AG04450 (cell line): ENCODE measurements at places on chromosomes 2 and 18.

DNA sequence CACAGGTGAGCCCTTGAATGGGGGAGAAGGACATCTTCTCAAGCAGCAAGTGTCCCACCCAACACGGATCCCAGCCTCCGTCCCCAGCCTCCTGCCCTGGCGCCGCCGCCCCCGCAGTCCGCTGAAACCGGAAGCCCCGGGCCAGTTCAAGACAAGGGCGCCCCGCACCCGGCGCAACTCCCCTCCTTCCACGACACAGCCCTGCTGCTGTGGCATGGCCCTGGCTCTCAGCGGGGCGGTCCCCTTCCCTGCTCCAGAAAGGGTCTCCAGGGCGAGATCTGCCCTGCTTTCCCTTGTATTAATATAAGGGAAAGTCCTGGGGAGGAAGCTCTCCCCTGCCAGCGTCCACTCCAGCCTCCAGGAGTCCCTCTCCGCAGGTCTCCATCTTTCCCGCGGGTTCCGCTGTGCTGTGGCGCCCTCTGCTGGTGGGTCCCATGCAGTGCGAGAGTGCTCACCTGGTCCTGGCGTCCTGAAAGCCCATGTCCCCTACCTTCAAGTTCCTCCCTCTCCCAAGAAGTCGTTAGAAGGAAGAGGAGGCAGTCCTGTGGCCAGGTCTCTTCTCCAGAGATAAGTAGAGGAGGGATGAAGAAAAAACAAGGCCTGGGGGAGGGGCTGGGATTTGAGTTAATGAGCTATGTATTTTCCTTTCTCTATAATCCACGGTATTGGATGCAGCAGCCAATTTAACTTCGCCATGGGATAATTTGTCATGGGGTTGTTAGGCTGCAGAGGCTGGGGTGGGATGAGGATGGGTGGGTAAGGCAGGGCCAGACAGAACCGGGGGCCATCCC lies 176.0 kb downstream of the SMAD2 start:
- no peak for DNase-seq

DNA sequence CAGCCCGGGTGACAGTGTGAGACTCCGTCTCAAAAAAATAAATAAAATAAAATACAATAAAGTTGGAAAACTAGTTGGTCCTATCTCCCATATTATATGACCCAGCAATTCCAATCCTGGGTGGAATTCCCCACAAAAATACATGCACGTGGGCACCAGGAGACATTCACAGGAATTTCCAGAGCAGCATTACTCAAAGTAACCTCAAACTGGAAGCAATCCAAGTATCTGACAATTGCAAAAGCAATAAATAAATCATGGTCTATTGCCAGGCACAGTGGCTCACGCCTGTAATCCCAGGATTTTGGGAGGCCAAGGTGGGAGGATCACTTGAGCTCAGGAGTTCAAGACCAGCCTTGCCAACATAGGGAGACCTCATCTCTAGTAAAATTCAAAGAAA lies 101.2 kb upstream of the MAP4K4 start:
- no peak for DNase-seq

GRCh38 chr2:42114091-42114490 lies 55.1 kb upstream of the EML4 start:
- DNase-seq: no peak

- no peak for DNase-seq
Measured at GRCh38 chr18:50286391-50287027, 983 bp downstream of the CXXC1 start.

DNA sequence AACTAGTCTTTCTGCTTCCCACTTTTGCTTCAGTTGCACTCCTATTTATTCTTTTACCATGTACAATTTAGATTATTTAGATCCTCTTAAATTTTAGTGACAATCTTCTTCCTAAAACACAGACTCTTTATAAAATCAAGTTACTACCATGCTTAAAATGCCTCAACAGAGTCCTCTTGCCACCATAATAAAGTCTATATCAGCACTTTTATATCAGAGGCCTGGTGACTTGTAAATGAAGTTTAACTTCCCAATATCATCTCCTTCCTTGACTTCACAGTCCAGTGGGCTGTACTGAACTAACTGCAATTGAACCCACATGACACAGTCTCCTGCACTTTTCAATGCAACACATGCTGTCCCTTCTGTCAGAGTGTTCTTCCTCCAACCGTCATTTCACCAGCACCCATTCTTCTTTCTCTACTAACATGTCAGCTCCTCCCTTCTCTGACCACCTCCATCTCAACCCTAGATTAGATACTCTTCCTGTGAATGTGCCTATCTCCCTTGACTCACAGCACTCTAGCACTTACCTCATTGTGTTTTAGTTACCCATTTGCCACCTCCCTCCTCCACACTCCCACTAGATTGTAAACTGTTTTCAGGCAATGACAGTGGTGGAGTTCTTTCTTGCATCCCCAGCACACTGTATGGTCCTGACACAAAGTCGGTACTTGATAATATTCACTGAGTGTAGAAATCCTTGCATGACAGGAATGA lies 414.9 kb downstream of the SATB2 start:
- no peak for DNase-seq

DNA sequence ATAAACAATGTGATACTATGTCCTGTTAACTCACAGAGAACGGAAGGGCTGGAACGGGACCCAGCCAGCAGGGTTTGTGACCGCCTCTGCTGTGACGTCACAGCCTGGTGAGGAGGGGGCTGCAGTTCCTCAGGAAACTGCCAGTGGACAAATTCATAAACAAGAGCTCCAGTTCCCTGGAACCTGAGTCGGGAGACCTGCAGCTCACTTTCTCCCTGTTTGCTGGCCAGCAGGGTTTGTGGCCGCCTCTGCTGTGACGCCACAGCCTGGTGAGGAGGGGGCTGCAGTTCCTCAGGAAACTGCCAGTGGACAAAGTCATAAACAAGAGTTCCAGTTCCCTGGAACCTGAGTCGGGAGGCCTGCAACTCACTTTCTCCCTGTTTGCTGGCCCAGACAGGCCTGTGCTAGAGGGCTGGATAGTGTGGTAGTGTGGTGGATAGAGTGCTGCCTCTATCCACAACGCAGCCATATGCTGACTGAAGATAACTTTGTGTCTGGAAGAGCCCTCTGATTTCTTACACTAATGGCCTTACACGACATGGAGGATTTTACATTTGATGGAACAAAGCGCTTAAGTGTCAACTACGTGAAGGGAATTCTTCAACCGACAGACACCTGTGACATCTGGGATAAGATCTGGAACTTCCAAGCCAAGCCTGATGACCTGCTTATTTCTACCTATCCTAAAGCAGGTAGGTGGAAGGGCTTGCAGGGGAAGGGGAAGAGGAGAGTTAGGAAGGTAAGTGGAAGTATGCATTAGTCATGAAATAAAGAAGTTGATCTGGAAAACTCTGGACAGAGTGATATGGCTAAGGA lies at the start of gene SULT1C4:
TSS of gene SULT1C4 (plus strand) at position 140 of the 816 bp plus-strand sequence. CDS start at position 524, 384 bp downstream.
- DNase-seq: no peak

DNA sequence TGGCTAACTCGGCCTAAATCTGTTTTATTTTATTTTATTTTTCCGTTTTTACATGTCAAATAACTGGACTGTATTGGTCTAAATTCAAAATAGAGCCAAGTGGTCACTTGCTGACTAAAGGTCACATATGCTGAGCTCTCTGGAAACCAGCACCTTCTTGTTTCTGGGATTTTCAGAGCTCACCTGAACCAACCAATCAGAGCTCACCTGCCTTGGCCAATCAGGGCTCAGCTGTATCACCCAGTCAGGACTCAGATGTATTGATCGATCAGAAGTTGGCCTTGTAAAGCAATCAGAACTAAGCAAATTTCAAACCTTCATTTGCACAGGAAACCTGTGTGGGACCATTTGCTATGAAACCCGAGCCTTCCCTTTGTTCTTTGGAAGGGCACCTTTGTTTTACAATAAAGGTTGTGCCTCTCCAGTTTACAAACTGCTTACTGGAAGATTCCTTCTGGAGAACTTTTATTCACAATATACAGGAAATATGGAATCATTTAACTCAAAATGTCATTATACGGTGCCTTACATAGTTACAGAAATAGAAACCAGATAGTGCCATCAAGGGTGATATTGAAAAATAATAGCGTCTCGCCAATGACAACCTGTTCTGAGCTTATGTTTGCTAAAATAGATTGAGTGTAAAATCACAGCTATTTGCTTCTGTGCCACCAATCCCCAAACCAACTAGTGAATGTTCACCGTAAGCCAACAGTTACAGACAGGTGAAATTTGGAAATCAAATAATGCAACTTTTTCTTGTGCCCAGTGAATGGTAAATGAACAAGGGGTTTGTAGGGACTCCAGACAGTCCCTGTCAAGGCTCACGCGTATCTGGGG lies 17.3 kb upstream of the PSD4 start:
- no peak for DNase-seq

- no peak for DNase-seq
Measured at GRCh38 chr18:74468547-74469061, 11.5 kb upstream of the DIPK1C start.

GRCh38 chr2:218168635-218169462 lies 2.1 kb upstream of the CXCR1 start:
- no peak for DNase-seq

DNA sequence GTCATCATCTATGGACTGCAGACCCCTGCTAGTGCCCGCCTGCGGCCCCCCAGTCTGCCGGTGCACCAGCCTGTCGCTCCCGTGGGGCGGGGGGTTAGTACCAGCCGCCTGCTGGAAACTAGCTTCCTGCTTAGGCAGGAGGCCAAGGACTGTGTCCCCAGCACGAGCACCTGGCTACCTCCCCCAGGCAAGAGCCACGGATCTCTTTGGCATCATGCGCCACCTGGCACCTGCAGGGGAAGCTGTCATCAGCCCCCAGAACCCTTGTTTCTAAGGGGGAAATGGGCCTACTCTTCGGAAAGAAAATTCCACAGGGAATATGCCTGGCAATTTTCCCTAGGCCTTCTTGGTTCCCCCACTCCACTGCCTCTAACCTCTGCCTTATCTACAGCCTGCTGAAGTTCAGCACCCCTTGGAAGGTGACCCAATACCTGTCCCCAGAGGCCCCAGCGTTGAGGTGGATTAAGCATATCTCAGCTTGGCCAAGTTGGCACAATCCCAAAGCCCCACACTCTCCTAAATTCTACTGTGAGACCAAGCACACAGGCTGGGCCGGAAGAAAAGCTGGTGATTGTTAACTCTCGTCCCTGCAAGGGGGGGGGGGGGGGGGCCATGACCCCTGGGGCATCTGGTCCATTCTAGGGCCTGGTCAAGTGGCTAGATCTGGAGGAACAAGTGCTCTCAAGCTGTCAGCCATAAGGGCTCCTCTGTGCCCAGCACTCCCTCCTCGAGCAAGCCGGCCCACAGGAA lies 62.0 kb upstream of the POMC start:
- no peak for DNase-seq

DNA sequence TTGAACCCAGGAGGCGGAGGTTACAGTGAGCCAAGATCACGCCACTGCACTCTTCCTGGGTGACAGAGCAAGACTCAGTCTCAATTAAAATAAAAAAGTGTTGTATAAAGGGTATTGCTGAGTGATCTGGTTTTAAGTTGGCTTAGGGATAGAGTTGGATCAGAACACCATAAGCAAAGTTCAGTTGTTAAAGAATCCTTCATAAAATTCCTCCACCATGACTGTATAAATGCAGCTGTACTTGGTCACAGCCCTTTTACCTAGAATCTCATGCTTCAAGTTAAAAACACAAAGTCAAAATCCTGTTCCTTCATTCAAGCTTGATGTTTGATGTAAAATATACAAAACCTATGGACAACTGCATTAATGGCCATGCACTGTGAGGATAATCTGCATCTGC lies 33.4 kb upstream of the PNO1 start:
- no peak for DNase-seq

- DNase-seq: no peak
Measured at GRCh38 chr18:79898952-79899608, 52.4 kb downstream of the SLC66A2 start.

DNA sequence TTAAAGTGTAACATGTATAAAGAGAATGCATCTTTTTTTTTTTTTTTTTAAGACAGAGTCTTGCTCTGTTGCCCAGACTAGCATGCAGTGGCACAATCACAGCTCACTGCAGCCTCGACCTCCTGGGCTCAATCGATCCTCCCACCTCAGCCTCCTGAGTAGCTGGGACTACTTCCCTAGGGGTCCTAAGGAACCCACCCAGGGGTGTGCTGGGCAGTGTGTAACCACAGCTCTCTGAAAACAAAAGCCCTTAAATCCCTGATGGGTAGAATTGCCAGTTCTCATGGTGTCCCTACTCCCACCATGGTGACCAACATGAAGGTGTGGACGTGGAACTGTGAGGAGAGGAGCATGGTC lies 105.6 kb upstream of the ST3GAL5 start:
- DNase-seq: no peak

DNA sequence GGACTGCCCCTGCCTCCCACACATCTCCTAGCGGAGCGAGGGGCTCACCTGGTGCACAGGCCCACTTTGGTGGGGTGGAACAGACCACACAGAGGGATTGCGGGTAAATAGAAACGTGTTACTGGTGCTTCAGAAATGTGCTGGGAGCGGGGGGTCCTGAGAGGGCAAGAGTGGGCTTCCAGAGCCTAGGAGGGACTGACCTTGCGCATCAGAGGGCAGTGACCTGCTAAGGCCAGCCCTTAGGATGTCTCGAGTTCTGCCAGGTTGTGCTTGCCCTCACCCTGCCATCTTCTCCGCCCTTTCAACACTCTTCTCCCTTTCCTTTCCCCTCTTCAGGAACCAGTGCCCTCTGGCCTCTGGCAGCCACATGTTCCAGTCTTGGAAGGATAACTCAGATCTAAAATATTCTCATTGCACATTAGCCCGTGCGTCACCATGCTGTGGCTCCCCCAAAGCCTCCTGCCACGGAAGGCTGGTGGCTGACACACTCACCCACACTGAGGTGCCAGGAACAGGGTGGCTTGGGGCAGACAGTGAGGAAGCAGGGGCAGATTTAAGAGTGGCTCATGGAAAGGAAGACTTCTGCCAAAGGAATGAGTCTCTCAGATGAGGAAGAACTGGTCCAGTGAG lies 89.6 kb downstream of the MCFD2 start:
- no peak for DNase-seq

DNA sequence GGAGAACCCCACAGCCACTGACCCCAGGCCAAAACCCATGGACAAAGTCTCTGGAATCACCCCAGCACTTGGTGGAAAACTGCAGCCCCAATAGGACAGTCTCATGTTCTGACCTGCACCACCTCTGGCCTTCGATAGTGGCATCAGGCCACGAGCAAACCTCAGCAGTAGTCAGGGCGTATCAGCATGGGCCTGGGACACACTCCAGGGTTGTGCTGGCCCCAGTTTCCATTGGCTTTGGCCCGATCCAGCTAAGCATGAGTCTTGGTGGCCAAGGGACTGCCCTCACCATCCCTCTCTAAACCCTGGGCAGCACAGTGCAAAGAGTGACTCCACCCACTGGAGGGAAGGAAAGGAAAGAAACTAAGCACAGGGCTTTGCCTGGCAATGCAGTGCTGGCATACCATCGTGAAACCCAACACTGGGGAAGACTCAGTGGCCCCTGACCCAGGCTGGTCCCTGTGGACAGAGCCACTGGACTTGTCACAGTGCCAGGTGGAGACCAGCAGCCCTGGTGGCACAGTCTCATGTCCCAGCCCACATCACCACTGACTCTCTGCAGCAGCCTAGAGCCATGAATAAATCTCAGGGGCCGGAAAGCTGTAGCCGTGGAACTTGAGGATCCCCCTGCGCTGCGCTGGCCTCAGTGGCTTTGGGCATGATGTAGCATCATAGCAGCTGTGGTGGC lies 46.3 kb downstream of the ZNF519 start:
- DNase-seq: no peak

GRCh38 chr2:2575870-2576386 lies 244.9 kb upstream of the MYT1L start:
- no peak for DNase-seq
